Activated naive CD8-positive, alpha-beta T cell treated with anti-CD3 and anti-CD28 coated beads, Interleukin-2, amount 10 ng/mL, durations not matched to agents 7 days and 5 days (primary cell): ENCODE measurements at places on chromosomes 2 and 18. TPM values are rescaled to one million over a fixed set of nuclear protein-coding genes. Genes with fewer than 3 reads are reported as not detected.

GRCh38 chr2:144705328-144706245 is 185.7 kb upstream of the ZEB2 start:
- H3K4me1 ChIP-seq = no peaks in the 10 kb centered on the region
- no peak for DNase-seq
- no peaks in the 10 kb centered on the region for H3K36me3 ChIP-seq

DNA sequence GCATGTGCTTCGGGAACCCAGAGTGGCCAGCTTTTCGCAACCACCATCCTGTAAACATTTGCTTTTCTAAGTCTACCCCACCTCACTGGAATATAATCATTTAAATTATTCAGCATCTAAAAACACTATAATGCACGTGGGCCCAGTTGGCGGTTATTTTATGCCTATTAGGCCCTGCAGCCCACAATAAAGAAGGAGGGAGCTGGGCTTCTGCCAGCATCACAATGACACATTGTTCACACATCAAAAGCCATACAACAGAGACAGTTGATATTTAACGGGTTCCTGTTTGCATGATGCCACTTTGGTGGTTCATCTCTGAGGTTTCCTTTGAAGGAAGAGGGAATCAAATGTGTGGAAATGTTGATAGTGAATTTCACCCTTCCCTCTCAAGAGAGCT is 916.0 kb upstream of the CELF4 start:
- no peak overlapping the region for H3K27ac ChIP-seq
- H3K36me3 ChIP-seq = no peaks in the 10 kb centered on the region
- no peak for DNase-seq
- no peak overlapping the region for H3K4me3 ChIP-seq
- no peaks in the 10 kb centered on the region for H3K27me3 ChIP-seq
- no peaks in the 10 kb centered on the region for H3K4me1 ChIP-seq

GRCh38 chr18:70693246-70693645 is 404.4 kb downstream of the SOCS6 start:
- no peaks in the 10 kb centered on the region for H3K4me1 ChIP-seq
- no peak for DNase-seq
- no peaks in the 10 kb centered on the region for H3K36me3 ChIP-seq
- no peaks in the 10 kb centered on the region for H3K27me3 ChIP-seq
- no peak overlapping the region for H3K4me3 ChIP-seq
- H3K27ac ChIP-seq = no peak overlapping the region

DNA sequence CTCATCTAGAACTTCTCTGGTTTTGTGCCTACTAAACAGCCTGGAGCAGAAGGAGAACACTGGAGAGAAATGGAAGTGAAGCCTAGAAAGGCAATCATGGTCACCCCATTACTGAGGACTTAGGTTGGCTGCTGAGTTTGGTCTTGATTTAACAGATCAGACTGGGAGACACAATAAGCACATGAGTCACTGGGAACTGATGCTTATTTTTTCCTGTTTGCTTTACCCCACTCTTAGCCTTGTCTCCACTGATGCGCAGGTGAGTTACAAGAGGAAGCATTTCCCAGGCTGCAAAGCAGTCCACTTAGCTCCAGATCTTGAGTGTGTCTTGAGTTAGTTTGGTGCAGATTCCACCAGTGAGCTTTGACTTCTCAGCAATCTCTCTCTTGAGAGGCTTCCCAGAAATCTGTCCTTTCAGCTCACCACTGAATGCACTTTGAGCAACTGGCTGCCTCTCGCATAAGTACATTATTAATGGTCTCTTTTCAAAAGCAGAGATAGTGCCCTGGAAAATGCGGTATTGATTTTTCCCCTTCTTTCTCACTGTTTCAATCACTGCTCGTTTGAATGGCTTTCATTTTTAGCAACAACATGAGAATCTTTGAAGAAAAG is 390.2 kb upstream of the SETBP1 start:
- no peaks in the 10 kb centered on the region for H3K36me3 ChIP-seq
- no peaks in the 10 kb centered on the region for H3K4me1 ChIP-seq
- no peaks in the 10 kb centered on the region for H3K27me3 ChIP-seq
- no peak for DNase-seq
- H3K27ac ChIP-seq = no peak overlapping the region

DNA sequence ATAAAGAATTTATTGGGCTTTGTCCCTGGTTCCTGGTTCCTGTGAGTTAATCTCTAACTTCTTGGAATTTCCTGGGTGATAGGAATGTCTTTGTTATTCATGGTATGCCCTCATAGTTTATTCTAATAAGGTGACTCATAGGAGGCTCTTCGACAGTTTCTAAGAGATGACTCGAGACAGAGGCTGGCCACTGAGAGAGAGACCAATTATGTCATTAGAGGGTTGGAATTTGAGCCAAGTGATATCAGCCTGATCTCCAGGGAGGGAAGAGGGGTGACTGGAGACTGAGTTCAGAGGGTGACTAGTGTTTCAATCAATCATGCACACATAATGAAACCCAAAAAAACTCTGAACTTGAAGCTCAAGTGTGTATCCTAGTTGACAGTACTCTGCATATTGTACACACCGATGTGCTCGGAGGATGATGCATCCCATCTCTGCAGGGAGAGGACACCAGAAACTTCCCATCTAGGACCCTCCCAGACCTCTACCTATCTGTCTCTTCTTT is 185.7 kb downstream of the MTCL1 start:
- no peak for DNase-seq
- H3K4me1 ChIP-seq = no peaks in the 10 kb centered on the region
- H3K4me3 ChIP-seq = no peak overlapping the region
- no peak overlapping the region for H3K27ac ChIP-seq
- H3K36me3 ChIP-seq = no peaks in the 10 kb centered on the region

DNA sequence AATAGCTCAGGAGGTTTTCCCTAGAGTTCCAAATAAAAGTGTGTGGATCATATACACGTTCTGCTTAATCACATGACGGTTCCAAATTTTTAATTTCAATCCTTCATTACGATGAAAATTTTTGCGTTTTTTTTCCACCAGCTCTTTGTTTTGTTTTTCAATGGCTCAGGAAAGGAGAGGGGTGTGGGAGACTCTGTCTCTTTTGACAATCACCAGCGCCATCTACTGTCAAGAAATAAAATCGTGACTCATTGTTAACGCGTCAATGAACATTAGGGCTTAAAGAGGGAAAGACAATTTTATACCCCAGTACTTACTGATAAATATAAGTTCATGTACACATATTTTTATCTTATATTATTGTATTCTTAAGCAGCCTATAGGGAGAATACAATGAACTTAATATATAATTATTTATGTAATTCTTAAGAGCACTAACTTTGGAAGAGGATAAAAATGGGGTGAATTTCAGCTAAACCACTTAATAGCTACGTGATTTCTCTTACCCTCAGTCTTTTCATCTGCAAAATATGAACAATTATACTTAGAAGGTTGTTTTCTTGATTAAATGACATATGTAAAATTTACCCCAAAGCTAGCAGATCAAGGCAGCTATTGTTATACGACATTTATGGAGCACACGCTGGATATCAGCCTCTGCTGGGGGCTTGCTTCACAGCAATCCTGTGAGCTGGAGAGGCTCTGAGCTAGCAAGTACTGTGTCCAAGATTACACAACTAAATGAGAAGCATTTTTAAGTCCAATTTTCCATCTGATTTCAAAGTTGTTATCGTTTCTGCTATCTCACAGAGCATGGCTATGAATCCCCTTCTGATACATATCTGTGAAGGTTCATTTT is 47.4 kb upstream of the RMDN2 start:
- H3K36me3 ChIP-seq = no peaks in the 10 kb centered on the region
- no peak for DNase-seq
- peaks cover 4% of the 10 kb centered on the region for H3K4me1 ChIP-seq
- no peak overlapping the region for H3K27ac ChIP-seq
- no peak overlapping the region for H3K4me3 ChIP-seq

- H3K27ac ChIP-seq = no peak overlapping the region
- peaks cover 28% of the 10 kb centered on the region for H3K4me1 ChIP-seq
- peaks cover 33% of the 10 kb centered on the region for H3K36me3 ChIP-seq
- H3K4me3 ChIP-seq = no peak overlapping the region
Measured at GRCh38 chr2:27776097-27776496, 4.6 kb downstream of the MRPL33 start.

- no peaks in the 10 kb centered on the region for H3K4me1 ChIP-seq
- DNase-seq = no peak
- H3K27me3 ChIP-seq = peaks cover 8% of the 10 kb centered on the region
- no peak overlapping the region for H3K27ac ChIP-seq
Measured at GRCh38 chr18:60020107-60020925, 120.5 kb downstream of the PMAIP1 start.

- H3K36me3 ChIP-seq = no peaks in the 10 kb centered on the region
- DNase-seq = no peak
- H3K4me3 ChIP-seq = no peak overlapping the region
- H3K4me1 ChIP-seq = no peaks in the 10 kb centered on the region
Measured at GRCh38 chr18:49546278-49546677, 15.6 kb upstream of the LIPG start.

DNA sequence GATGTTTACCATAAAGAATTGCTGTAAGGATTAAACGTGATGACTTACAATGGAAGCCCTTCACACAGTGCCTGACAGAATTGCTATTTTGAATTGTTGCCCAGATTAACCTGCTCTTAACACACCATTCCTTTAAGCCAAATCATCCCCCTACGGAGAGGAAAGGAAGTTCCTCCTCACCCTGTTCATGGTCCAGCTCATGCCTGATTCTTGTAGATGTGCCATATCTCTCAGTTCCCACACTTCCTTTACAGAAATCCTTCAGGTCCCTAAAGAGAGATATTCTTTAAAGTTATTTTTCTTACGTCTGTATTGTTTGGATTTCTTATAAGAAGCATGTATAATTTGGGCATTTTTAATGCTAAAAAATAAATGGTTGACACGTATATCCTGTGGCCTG is 127.5 kb upstream of the DAPL1 start:
- DNase-seq = no peak
- no peak overlapping the region for H3K27ac ChIP-seq
- no peak overlapping the region for H3K4me3 ChIP-seq
- peaks cover 8% of the 10 kb centered on the region for H3K36me3 ChIP-seq
- no peaks in the 10 kb centered on the region for H3K4me1 ChIP-seq
- no peaks in the 10 kb centered on the region for H3K27me3 ChIP-seq

- no peaks in the 10 kb centered on the region for H3K4me1 ChIP-seq
Measured at GRCh38 chr18:55100817-55101457, 141.7 kb upstream of the CCDC68 start.

GRCh38 chr2:201735486-201735885 is 37.0 kb upstream of the MPP4 start:
- H3K36me3 ChIP-seq = peaks cover 29% of the 10 kb centered on the region
- H3K27ac ChIP-seq = no peak overlapping the region
- H3K4me3 ChIP-seq = no peak overlapping the region

DNA sequence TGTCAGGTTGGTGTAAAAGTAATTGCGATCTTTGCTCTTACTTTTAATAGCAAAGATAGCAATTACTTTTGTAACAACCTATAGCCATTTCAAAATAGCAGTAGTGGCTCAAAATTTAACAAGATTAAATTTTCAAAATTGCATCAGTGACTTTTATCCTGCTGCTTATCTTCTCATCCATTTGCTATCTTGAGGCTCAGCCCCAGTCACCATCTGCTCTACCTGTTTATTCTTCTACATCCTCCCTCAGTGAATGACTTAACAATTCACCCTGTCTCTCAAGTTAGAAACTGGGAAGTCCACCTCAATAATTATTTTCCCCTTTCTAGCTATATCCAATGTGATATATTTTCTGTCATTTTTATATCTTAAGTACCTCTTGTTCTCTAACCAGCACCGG is 148.6 kb upstream of the ZNF804A start:
- DNase-seq = no peak
- no peaks in the 10 kb centered on the region for H3K27me3 ChIP-seq
- no peak overlapping the region for H3K4me3 ChIP-seq

DNA sequence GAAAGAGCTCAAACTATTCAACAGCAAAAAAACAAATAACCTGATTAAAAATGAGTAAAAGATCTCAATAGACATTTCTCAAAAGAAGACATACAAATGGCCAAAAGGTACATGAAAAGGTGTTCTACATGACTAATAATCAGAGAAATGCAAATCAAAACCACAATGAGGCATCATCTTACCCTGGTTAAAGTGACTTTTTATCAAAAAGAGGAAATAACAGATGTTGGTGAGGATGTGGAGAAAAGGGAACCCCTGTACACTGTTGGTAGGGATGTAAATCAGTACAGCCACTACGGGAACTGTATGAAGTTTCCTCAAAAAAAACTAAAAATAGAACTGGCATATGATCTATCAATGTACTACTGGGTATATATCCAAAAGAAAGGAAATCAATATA is 39.8 kb upstream of the TMEM163 start:
- DNase-seq = no peak
- peaks cover 42% of the 10 kb centered on the region for H3K27me3 ChIP-seq
- no peak overlapping the region for H3K4me3 ChIP-seq
- H3K36me3 ChIP-seq = peaks cover 2% of the 10 kb centered on the region

- no peaks in the 10 kb centered on the region for H3K4me1 ChIP-seq
- H3K27ac ChIP-seq = no peak overlapping the region
- no peaks in the 10 kb centered on the region for H3K36me3 ChIP-seq
- no peaks in the 10 kb centered on the region for H3K27me3 ChIP-seq
- H3K4me3 ChIP-seq = no peak overlapping the region
Measured at GRCh38 chr18:57052173-57052572, 94.7 kb upstream of the BOD1L2 start.

GRCh38 chr18:73059280-73059679 is 191.5 kb upstream of the NETO1 start:
- no peak overlapping the region for H3K4me3 ChIP-seq
- H3K4me1 ChIP-seq = no peaks in the 10 kb centered on the region
- H3K27ac ChIP-seq = no peak overlapping the region
- no peaks in the 10 kb centered on the region for H3K36me3 ChIP-seq

DNA sequence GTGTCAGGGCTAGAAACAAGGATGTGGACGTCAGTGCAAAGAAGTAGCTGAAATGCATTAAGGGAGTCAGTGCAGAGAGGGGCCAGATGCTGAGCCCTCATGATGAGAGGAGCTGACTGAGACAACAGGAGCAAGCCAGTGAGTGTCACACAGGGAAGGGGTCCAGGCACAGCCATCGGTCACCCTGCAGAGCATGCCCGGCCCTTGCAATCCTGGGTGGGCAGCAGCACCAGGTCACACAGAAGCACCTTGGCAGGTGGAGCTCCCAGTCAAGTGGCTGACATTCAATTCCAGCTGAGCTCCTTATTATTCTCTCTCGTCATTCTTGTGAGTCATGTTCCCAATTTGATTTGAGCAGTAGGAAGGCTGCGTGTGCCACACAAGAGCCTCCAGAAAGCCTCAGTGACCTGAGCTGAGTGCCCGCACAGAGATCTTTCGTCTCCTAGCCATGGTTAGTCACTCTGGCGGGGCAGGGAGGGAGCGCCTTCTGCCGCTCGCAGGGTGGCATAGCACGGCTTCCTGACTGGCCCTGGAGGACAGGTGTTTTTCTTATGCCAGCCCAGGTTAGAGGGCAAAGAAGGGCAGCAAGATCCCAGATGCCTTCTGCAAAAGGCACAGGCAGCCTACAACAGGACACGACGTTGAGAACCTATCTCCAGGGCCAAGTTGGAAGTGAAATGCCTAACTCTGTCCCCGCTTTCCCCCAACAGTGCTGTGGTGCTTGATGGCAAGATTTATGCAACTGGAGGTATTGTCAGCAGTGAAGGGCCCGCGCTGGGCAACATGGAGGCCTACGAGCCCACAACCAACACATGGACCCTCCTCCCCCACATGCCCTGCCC is 220.9 kb downstream of the ATAD2B start:
- H3K27me3 ChIP-seq = no peaks in the 10 kb centered on the region
- no peak overlapping the region for H3K4me3 ChIP-seq
- peaks cover 6% of the 10 kb centered on the region for H3K36me3 ChIP-seq
- peaks cover 1% of the 10 kb centered on the region for H3K4me1 ChIP-seq

RAB31 gene
- total RNA-seq = 0.94 TPM

PRSS56 gene
- not detected for total RNA-seq

REEP1 gene
- 0.11 TPM for total RNA-seq

TMEM198 gene
- 1.1 TPM for total RNA-seq

ICA1L gene
- total RNA-seq = 5.8 TPM

STPG4 gene
- 0.74 TPM for total RNA-seq

IL36B gene
- total RNA-seq = not detected

SCN7A gene
- total RNA-seq = not detected

MYO7B gene
- 5.2 TPM for total RNA-seq

RIT2 gene
- total RNA-seq = not detected
